ENCODE measurements at places on chromosomes 12 and 14.

DNA sequence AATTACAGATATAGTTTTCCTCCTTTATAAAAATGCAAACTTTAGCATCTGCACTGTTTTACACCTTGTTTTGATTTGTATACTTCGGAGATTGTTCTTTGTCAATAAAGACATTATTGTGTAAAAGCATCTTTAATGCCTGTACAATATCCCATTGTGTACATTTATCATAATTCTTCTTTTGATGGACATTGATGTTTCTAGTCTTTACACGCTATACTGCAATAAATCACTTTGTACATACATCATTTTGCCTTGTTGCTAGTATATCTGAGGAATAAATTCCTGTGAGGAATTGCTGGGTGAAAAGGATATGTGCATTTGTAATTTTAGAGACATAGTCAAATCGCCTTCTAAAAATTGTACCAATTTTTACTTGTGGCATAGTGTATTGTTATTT is 30.4 kb downstream of the WDR20 start:
- DNase-seq: no peak

GRCh38 chr12:121953117-121953692 is 34.8 kb downstream of the CFAP251 start:
- no peak for DNase-seq

- no peak for DNase-seq
These were observed 84.2 kb downstream of the DENND5B start for GRCh38 chr12:31506515-31507306.

DNA sequence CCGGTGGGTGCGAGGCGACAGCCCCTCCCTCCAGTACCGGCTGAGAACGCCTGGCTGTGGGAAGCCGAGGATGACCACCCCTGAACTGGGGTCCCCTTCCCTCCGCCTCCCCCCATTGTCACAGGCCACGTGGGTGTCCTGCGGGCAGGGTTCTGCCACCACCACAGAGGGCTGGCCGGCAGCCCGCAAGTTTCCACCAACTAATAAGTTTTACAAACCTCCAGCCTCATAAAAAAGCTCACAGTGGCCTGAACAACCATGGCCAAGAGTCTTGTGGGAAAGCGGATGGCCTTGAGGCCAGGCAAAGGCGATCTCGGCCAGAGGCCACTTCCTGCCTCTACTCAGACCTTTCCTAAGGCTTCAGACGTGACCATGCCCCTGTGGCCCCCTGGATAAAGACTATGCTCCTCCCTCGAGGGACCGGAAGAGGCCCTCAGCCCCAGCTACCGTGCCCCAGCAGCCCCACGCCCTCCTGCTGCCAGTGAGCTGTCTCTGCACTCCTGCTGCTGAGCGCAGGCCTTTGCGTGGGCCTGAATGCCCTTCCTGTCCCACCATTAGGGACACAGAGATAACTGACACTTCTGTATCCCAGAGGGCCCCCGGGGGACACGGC is 46.1 kb upstream of the DLK1 start:
- peak; percentile 78 for DNase-seq

DNA sequence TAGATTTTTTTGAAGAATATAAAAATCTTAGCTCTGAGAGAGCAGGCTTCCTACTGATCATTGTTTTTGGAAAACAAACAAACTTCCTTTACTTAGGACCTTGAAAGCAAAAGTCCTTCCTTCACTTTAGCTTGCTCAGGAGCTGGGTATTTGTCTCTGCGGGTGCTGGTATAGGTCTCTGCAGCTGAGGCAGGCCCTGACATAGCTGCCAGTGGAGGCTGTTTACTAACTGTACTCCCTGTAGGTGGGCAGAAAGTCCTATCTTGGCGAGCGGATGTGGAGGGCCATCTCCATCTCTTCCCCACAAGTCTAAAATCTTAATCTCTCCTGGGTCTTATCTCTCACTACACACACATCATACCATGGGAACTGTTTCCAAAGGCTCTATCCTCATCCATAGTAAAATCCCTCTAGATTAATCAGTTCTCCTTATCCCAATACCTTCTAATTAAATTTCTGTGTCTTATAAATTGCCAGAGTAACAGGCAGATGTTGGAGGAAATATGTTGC is 4.1 kb upstream of the MIA2 start:
- DNase-seq: no peak

DNA sequence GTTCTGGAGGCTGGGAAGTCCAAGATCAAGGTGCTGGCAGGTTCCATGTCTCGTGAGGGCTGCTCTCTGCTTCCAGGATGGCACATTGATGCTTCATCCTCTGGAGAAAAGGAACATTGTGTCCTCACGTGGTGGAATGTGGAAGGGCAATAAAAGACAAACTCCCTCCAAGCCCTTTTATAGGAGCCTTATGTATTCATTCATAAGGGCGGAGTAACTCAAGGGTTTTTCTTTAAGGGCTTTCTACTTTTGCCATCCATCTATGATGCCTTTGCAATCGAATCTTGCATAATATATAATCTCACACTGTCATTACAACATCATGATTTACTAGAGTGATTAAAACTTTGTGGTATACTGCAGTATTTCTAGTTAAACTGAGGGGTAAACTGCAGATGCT is 132.7 kb upstream of the DDHD1 start:
- DNase-seq: no peak

DNA sequence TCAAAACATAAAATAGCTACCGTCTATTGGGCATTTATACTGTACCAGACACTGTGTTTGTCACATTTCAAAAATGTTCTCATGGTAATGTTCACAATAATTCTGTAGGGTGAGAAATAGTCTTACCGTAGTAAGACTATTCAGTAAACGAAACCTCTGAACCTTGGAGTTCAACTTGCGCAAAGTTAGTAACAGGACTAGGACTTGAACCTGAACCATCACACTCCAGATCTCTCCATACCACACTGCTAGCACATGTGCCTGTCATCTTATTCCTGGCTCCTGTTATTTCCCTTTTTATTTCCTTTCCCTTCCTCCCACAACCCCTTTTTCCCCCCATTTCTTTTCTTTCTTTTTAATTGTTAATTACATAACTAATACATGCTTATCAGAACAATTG is 65.4 kb downstream of the PLEKHA5 start:
- no peak for DNase-seq

- DNase-seq: peak; percentile 63
These were observed 375.3 kb downstream of the C12orf75 start for GRCh38 chr12:105705765-105706164.

DNA sequence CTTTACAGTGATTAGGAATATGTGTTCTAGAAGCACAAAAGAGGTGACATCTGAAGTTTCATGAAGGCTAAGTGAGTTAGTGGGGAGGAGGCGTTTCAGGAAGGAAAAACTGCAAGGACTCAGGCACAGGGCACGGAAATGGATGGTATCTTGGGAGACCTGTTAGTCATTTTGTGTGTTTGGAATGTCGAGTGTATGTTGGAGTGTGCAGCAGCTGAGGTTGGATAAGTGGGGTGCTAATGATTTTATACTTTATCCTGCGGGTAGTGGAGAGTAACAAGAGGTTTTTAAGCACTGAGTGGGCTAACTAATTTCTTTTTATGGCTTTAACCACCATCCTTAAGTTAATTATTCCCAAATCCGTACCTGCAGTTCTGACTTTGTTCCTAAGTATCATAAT is 571.5 kb upstream of the FBXO33 start:
- no peak for DNase-seq

- peak; percentile 50 for DNase-seq
These were observed 881 bp downstream of the PYGL start for GRCh38 chr14:50943261-50943942.

GRCh38 chr12:22755629-22756028 is 130.7 kb downstream of the ETNK1 start:
- no peak for DNase-seq

GRCh38 chr14:76486251-76486743 is 110.4 kb downstream of the ESRRB start:
- no peak for DNase-seq

DNA sequence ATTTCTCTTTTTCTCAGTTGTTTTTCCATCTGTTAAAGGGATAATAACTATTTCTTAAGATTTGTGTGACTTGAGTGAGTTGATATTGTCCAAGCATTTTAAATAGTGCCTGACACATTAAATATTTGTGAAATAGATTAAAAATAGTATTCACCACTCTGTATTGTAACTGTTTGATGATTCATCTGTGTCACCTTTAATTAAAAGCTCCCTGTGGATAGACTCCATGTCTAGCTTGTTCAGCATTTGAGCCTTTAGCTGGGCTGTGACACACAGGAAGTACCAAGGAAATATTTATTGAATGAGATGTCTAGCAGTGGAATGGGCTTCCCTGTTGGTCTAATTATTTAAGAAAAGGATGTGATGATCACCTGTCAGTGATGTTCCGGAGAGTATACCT is 1.8 kb upstream of the GLIPR1L2 start:
- DNase-seq: no peak

- DNase-seq: no peak
These were observed 34.9 kb downstream of the SYNE3 start for GRCh38 chr14:95481391-95482022.

GRCh38 chr12:115584156-115584555 is 693.3 kb downstream of the MED13L start:
- no peak for DNase-seq

DNA sequence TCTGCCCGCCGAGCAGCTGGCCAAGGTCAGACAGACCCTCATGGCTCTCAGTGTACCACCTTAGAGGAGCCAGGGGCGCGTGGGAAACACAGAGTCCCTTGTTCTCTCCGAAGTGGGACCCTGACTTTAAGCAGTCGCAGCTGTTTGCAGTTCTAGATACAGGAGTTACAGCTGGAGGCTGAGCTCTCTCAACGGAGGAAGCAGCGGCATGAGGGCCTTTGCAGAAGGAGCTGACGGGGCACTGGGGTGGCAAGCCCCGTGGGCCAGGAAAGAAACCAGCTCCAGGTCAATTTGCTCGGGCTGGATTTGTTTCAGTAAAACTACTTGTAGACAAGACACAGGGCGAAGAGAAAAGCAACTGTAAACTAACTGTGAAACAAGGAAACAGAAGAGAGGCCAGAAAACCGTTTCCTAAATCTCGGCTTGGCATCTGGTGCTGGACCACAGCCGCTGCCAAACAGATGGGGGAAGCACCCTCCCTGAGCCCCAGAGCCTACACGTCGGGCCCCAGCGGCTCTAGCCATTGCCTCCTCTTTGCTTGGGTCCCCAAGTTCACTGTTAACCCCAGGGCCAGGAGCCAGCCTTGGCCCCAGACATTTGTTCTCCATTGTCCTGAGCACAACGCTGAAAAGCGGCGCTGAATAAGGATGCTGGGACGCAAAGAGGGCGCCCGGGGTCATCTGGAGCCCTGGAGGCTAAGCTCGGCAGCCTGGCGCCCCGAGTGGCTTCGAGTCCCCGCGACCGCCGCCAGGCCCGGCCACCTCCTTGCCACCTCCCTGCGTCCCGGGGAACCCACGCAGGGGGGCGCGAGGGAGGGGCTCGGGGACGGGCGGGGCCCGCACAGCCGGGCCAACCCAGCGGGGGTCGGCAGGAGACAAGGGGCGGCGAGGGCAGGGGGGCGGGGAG is 914 bp upstream of the PACS2 start:
- peak; percentile 67 for DNase-seq

DNA sequence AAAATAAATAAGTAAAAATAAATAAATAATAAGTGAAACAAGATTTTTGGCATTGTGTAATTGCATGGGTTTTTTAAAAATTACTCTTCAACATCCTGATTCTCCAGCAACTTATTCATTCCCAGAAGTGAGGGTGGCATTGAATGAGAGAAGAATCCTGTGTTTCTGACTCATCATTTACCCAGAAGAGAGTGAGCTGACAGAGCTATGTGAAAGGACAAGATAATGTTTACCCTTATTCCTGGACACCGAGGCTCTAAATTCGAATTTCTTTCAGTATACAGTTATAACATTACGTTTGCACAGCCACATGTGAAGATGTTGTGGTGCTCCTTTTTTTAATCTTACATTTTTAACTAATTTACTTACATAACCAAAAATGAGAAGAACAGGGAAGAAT is 36.4 kb downstream of the BBS10 start:
- no peak for DNase-seq

GRCh38 chr14:54343272-54344121 is 53.3 kb upstream of the CDKN3 start:
- DNase-seq: no peak

Data from femur (tissue), 1 donor.